Smooth muscle cell of the brain vasculature (primary cell): ENCODE measurements at places on chromosomes 12 and 14.

GRCh38 chr14:90042496-90043252 lies 19.1 kb upstream of the KCNK13 start:
- DNase-seq, result no peak

DNA sequence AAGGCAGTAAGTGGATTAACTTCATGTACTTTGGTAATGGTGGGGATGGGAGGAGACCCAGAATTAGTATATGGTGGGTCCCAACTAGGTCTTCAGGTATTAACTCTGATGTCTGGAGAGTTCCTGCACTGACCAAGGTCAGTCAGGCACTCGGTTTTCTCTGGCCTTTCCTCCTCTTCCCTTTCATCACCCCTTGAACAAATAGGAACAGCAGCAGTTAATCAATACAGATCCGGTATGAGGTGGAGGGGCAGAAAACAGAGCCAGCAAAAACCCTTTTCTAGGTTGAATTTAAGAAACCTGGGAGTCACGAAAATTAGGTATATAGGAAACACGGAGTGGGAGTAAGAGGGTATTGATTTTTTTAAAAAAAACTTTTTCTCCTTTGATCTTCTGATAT lies 4.0 kb downstream of the PFKM start:
- DNase-seq, result no peak

DNA sequence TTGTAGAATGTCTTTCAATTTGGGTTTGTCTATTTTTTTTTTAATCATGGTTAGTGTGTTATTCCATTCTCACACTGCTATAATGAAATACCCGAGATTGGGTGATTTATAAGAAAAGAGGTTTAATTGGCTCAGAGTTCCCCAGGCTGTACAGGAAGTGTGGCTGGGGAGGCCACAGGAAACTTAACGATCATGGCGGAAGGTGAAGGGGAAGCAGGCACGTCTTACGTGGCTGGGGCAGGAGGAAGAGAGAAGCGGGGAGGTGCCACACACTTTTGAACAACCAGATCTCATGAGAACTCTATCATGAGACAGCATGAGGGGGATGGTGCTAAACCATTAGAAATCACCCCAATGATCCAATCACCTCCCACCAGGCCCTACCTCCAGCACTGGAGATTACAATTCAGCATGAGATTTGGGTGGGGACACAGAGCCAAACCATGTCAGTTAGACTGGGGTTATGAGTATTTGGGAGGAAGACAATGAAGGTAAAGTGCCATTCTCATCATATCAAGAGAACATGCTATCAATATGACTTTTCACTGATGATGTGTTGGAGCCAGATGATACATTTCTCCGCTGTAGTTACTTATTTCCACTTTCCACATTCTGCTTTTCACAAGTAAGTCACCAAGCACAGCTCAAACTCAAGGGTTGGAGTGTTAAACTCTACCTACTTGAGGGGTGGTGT lies 45.8 kb downstream of the AP5M1 start:
- DNase-seq, result no peak

GRCh38 chr12:21248679-21249078 lies 86.0 kb downstream of the SLCO1A2 start:
- no peak for DNase-seq

DNA sequence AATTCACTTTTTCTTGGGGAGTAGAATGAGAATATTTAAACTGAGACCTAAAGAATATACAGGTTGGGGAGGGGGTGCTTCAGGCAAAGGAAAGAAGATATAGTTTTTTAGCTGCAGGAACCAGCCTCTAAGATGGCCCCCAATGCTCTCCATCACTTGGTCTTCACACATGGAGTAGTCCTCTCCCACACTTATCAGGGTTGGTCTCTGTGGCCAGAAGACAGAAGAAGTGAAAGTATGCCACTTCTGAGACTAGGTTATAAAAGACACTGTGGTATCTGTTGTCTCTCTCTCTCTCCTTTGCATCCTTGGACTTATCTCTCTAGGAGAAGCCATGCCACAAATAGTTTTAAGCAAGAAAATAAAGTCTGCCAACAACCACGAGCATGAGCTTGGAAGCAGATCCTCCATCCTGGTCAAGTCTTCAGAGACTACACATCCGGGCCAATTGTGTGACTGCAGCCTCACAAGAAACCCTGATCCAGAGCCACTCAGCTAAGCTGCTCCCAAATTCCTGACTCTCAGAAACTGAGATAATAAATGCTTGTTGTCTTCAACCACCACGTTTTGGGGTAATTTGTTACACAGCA lies 18.0 kb downstream of the PUS7L start:
- DNase-seq, result no peak

GRCh38 chr14:70077005-70077404 lies 111.7 kb downstream of the SLC8A3 start:
- DNase-seq, result no peak
